ENCODE measurements at places on chromosomes 3 and 15.
A peak's percentile ranks its signal among the peaks of the same experiment; 100 is the strongest.

DNA sequence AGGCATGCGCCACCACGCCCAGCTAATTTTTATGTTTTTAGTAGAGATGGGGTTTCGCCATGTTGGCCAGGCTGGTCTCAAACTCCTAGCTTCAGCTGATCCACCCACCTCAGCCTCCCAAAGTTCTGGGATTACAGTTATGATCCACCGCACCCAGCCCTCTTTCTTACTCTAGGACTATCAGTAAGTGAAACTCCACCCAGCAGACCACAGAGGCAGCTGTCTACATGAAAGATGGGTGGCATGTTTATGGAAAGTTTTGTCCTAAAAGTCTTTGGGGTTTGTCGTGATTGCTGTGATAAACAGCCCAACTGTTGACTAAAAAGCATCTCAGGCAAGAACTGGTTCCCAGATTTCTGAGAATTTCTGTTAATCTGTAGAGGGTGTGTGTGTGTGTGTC lies 10.9 kb downstream of the ARL6IP5 start:
- no peak for DNase-seq

DNA sequence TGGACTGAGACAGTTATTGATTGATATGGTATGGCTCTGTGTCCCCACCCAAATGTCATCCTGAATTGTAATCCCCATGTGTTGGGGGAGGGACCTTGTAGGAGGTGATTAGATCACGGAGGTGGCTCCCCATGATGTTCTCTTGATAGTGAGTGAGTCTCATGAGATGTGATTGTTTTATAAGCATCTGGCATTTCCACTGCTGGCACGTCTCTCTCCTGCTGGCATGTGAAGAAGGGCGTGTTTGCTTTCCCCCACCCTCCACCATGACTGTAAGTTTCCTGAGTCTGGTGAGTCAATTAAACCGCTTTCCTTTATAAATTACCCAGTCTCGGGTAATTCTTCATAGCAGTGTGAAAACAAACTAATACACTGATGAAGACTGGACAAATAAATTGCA lies 105.6 kb upstream of the MELTF start:
- no peak for DNase-seq

DNA sequence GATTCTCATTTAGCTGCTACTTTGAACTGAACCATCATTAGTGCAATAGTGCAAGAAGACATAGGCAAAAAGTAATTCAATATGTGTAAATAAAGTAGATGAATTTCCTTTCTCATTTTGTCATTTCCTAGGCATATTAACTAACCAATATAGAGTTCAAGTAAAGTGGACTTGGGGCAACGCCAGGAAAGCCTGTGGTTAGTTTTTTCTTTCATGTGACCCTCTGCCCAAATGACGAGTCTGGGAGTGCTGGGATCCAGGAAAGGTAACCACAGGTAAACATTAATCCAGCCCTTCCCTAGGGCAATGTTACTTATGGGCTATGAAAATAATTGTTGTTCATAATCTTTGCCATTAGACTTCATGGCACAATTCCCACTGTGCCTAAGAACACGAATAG lies 181.0 kb downstream of the VPS13C start:
- DNase-seq = no peak

DNA sequence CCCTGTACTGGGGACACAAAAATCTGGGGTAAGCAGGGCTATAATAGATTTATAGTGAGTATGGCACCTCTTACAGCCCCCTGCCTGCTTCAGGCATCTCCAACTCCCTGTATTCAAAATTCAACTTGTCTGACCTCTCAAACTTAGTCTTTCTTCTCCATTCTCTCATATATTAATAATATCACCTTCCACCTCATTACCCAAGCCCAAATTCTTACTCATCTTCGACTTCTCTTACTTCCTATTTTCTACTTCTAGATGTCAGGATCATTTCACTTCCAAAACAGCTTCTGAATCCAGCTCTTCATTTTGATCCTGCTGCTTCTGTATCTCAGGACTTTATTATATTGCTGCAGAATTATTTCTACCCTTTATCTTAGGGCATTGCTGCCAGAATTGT lies 290.7 kb downstream of the CHST2 start:
- DNase-seq = no peak

DNA sequence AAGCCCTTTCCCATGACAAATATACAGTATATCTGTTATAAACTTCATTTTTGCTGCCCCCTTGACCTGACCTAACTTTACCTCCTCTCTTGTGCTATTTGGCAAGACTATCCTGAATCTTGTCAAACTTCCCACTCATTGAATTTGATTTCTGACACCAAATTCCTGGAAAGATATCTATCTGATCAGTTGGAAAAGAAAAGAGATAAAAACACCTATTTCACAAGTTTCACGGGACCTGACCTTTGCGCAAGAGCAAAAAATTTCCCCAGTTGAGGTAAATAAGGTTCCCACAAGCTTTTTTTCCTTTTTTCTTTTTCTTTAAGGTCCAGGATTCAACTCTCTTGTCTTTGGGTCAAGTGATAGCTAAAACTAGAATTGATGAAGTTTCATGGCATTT lies 189.2 kb upstream of the LPP start:
- DNase-seq = no peak

DNA sequence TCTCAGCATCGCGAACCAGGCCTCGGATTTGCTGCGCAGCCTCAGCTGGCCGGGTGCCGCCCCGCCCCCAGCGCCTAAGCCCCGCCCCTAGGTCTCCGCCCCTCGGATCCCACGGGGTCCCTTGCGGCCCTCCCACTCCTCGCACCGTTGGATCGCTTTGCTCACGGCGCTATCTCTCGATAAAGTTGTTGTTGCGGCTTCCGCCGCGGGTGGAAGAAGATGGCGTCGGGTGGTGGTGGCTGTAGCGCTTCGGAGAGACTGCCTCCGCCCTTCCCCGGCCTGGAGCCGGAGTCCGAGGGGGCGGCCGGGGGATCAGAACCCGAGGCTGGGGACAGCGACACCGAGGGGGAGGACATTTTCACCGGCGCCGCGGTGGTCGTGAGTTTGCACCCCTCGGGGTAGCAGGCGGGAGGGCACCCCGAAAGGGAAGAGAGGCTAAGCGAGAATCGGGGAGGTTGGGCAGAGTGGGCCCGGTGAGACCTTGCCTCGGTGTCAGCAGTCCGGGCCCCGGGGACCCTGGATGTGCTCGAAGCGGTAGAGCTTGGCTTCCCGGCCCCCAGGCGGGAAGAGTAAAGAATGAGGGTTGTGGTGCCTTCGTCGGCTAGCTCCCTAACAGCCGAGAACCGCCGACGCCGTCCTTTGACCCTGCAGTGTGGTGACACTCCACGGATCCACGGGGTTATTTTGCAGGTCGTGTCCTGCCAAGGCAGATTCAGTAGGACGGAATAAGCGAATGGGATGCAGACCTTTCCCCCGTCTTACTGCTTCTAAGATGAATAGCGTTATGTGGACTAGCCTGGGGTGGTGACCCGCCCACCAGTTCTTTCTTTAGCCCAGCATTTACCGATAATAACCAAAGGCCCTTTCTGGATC lies at the start of gene SNX1:
Gene SNX1, plus strand, starts transcription at position 188 of the 873 bp plus-strand sequence. Its CDS starts 32 bp downstream, at position 220.
- peak; percentile 76 for DNase-seq

- DNase-seq = no peak
These were observed 652 bp downstream of the DUOX1 start for GRCh38 chr15:45130291-45131000.

- no peak for DNase-seq
These were observed 10.7 kb upstream of the VPS8 start for GRCh38 chr3:184801241-184801785.

Data from right kidney (tissue), 9 donors.